Esophagus mucosa (tissue), 1 donor: ENCODE measurements at places on chromosomes 4 and X.
A peak's percentile ranks its signal among the peaks of the same experiment; 100 is the strongest.

DNA sequence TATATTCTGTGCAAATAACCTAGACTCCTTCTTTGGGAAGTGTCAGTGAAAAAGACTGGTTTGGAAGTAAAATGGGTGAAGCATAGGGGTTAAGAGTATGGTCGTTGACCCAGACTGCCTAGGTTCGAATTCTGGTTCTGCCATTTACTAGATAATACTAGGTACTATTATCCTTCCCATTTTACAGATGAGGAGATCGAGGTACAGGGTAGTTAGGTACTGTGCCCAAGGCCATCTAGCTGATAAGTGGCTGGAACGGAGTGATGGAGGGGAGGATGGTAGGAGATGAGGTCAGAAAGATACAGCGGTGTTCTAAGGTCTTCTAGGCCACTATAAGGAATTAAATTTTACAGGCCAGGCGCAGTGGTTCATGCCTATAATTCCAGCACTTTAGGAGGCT, 11.1 kb downstream of the GLOD5 start:
- ATAC-seq = no peak

GRCh38 chr4:82780752-82781231, 17.8 kb downstream of the SCD5 start:
- no peak for ATAC-seq

DNA sequence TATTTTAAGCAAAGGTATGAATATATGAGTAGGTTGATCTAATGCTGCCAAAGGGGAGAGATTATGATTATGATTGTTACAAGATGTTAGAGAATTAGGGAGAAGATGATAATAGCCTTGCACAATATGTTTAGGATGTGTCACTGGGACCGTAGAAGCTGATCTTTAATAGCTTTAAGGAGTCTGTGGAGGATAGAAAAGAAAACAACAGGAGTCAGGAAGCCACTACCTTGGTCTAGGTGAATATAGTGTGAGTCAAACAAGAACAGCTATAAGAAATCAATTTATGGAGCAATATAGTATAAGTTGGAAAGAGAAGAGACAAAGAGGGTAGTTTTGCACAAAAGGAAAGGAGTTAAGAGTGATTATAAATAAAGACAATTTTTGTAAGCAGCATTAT, 232.7 kb downstream of the FSTL5 start:
- ATAC-seq = no peak

DNA sequence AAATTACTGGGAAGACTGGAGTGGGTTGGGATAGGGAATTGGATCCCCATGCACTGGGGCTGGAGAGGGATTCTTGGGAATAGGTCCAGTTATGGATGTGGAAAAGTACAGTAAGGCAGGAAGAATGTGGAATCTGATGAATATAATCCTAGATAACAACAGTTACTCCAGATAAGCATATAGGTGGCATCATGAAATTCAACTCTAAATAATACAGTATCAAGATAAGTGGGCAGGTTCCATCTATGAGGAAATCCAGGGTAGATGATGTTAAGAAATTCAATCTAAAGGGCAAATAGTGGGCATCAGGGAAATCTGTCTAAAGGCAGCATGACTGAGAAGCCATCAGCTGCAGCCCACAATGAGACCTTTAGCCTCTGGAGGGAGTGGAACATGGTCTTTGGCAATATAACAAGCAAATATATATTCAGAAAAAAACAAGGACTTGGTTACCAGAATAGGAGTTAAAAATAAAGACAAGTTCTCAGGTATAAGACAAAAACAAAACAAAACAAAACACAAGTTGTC, 1.2 kb downstream of the DTHD1 start:
- no peak for ATAC-seq

DNA sequence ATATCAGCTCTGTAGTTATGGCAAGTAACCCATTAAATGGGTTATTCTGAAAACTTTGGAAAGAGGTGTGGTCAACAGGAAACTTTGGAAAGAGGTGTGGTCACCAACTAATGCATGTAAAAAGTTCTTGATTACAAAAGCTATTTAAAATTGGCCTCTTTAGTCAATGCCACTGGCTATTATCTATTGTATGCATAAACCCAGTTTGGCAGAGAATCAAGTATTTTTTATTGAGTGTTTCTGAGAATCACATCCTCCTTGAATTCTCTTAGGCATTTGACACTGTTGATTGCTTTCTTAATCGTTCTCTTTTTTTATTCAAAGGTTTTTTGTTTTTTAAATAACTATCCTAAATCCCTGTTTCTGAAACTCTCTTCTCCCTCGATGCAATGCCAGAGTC, 7.5 kb downstream of the P2RY4 start:
- peak; percentile 20 for ATAC-seq

DNA sequence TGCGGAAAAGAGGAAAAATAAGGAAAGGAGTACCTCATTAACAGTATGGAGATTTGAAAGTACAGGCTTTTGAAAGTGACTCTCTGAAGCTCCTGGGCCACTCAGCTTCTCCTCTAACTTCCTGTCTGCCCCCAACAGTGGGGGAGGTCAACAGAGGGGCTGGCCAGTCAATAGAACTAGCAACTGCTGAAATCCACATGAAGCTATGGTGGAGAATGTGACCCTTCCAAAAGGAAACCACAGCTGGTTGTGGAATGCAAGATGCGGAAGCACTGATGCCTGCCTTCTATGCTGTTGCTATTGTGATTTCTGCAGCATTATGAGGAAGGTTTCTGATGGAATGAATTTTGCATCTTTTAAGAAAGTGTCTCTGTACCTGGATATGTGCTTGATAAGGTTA, 2.4 kb downstream of the CORIN start:
- no peak for ATAC-seq

GRCh38 chr4:4334798-4335520, 44.9 kb downstream of the ZBTB49 start:
- ATAC-seq = peak; percentile 59

- no peak for ATAC-seq
Measured at GRCh38 chrX:74527350-74527749, 87.1 kb downstream of the RLIM start.
